Dermis microvascular lymphatic vessel endothelial cell (primary cell): ENCODE measurements at places on chromosomes 2 and 18.

DNA sequence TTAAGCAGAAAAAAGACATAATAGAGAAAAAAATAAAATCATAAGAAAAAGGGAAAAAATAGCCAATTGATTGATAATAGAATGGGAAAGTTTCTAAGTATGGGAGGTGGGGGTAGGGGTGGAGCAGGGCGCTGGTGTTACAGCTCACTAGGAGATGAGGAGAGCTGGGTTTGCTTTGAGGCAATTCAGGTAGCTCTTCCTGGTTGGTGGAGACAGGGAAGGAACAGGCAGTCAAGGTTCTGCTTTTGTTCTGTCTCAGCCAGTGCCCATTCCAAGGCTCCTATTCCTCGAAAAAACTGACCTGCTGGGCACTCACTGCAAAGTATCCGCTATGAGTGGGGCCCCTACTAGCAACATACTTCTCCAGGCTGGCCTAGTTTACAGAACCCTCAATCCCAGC is 1.7 kb upstream of the CNNM4 start:
- DNase-seq = no peak

GRCh38 chr2:75311993-75312392 is 112.7 kb upstream of the TACR1 start:
- DNase-seq = no peak

- no peak for DNase-seq
Measured at GRCh38 chr2:237552908-237553307, 13.5 kb upstream of the PRLH start.

DNA sequence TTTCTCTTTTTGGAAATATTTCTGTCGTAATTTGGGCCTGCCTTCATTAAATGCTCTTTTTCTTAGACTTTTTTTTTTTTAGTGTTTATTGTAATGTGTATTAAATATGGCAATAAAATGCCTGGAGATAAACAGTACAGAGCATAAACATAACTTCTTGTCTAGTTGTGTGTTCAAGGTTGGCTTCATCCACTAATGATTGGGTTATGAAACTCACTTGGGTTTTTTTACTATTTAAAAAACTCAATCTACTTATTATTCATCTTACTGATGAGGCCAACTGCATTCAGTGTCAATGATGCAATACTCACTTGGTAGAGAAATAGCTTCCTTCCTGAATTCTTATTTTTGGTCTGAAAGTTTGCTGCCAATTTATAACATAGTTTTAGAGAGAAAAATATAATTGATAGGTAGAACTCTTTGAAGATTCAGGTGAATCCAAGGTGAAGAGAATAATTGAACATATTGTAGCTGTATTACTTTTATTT is 144.2 kb upstream of the NABP1 start:
- DNase-seq = no peak

- DNase-seq = no peak
Measured at GRCh38 chr2:30796699-30797098, 10.5 kb downstream of the CAPN13 start.

GRCh38 chr2:159042115-159042850 is 73.8 kb downstream of the TANC1 start:
- DNase-seq = no peak

DNA sequence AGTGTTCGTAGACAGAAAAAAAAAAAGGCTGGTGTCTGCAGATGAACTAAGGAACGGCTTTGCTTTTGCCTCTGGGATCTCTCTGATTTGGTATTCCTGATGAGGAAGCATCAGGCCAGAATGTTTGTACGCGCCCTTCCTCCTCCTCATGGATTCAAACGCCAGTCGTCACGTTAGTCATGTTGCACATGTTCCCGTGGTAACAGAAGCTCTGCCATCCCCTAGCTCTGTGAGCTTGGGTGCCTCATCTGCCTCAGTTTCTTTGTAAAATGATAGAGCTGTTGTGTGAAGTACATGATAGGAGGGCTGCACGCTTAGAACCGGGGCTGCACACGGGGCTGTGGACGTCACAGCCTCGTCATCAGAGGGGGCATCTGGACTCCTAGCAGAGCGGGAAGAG is 47.0 kb downstream of the TSHZ1 start:
- DNase-seq = no peak

GRCh38 chr2:164747783-164748433 is 93.7 kb downstream of the COBLL1 start:
- DNase-seq = no peak

- no peak for DNase-seq
Measured at GRCh38 chr2:41879235-41879916, 168.4 kb upstream of the PKDCC start.

GRCh38 chr2:171652416-171652785 is 34.9 kb upstream of the DYNC1I2 start:
- DNase-seq = no peak

DNA sequence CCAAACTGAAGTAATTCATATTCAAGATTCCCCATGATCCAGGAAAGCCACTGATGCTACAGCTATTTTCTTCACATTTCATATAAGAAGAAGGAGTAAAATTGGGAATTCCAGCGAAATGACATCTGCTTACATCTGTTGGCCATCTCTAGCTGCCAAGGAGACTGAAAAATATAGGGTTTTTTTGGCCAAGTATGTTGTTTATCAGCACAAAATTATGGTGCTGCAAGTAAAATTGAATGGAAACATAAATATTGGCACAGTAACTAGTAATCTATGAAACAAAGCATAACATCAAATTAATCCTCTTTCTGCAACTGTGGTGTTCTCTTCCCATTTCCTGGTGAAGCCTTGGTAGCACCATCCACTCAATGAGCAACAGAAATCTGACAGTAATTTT is 649.5 kb upstream of the ZNF804A start:
- no peak for DNase-seq

- DNase-seq = peak; percentile 60
Measured at GRCh38 chr2:45353879-45354278, 257.2 kb downstream of the SRBD1 start.

DNA sequence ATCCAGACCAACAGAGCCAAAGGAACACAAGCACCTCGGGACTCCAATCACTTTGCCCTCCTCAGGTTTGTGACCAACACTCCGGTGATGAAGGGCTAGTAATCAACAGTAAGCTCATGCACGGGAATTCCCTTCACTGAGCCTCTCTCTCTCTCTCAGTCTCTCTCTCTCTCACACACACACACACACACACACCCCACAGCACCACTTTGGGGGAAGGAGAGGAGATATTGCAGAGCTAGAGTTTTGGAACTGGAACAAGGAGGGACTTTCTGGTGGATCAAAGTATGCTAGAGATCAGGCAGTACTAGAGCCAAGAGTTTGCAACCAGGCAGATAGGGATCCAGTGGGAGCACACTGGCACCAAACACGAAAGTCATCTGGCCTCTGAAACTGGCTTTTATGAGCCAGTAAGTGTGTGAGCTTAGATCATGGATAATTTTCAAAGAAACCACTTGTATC is 98.7 kb downstream of the ANKRD44 start:
- DNase-seq = no peak
